ENCODE measurements at places on chromosomes 6 and 20.

GRCh38 chr6:140599916-140600315, 1225.5 kb upstream of the CITED2 start:
- DNase-seq: no peak

DNA sequence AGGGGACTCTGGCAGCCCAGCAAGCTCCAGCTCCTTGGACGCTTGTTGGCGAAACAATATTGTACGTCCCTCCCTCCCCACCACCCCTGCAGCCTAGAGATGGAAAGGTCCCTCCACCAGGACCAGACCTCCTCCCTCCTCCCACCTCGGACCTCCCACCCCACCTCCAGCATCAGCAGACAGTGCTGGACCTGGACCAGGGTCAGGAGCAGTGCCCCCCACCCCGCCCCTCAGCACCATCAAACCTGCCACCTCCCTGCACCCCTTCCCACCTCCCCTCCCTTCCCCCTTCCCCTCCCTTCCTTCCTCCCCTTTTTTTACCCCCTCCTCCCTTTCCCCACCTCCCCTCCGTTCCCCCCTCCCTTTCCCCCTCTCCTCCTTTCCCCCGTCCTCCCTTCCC, 98.4 kb downstream of the TAF4 start:
- no peak for DNase-seq

DNA sequence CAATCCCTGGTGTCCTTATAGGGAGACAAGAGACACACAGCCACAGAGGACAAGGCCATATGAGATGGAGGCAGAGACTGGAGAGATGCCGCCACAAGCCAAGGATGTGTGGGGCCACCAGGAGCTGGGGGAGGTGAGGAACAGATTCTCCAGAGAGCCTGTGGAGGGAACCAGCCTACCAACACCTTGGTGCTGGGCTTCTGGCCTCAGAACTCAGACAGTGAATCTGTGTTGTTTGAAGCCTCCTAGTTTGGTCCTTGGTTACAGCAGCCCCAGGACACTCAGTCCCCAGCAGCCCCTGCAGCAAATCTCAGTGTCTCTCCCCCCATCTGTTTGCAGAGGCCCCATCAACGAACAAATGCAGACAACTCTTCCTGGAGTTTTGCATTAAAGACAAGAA, 73.2 kb upstream of the BHLHE23 start:
- DNase-seq: no peak

- no peak for DNase-seq
Measured at GRCh38 chr6:160678744-160679401, 14.8 kb upstream of the LPA start.

GRCh38 chr20:33463332-33464101, 20.0 kb upstream of the SNTA1 start:
- no peak for DNase-seq

- DNase-seq: peak; percentile 50
Measured at GRCh38 chr6:7108196-7108963, 619 bp downstream of the RREB1 start.

- no peak for DNase-seq
Measured at GRCh38 chr6:25764611-25765010, 10.1 kb downstream of the SLC17A4 start.

GRCh38 chr6:21738180-21739094, 144.9 kb downstream of the SOX4 start:
- DNase-seq: peak; percentile 33

DNA sequence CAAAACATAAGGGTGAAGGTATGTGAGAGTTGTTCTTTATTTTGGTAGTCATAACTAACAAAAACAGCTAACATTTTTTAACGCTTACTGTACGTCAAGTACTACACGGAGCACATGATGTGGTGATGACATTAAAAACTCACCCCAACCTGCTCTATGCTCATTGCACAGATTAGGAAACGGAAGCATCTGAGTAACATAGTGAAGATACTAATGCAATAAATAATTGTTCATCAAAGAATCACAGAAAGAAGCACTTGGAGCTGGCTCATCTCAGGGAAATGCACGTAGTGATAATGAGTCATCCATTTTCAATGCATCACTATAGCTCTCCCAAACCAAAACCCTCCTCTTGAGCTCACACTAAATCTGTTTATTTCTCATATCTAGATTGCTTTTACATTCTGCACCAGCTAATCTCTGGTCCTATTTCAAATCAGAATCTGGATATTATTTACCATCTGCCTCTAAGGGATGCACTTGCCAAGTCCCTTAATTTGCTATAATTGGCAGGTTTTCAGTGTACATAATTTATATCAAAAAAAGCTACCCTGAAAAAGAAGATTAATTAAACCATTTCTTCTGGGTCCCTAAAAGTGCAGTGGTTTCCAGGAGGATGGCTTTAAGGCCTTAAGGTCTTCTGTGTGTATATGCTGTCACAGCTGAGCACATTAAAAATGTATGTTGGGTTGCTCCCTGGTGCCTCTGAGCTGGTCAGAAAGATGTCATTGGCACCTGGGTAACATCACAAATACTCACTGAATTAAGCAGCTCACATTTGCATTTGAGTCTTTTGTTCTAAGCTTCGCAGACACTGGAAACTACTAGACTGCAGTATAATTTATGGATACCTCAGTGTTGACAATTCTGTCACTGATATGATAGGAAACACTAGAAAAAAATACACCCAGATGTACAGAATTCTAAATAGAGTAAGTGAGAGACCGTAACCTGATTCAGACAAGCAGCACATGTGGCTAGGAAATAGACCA, 677.4 kb upstream of the CITED2 start:
- DNase-seq: peak; percentile 88

DNA sequence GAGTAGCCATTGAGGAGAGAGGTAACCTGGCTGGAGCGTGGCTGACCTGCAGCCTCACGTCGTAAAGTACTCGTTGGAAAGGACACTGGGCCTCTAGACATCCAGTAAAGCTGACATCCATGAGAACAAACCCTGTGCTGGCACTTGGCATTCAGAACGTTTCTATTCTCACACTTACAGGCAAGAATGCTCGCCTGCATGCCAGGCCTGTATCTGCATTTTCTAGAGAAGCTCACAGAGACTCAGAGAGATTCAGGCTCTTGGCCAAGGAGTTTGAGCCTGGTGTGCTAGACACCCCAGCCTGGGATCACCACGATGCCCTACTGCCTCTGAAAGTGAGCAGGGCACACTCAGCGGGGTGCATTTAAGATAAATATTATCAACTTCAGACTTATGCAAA, 379.8 kb upstream of the CDH4 start:
- DNase-seq: no peak

DNA sequence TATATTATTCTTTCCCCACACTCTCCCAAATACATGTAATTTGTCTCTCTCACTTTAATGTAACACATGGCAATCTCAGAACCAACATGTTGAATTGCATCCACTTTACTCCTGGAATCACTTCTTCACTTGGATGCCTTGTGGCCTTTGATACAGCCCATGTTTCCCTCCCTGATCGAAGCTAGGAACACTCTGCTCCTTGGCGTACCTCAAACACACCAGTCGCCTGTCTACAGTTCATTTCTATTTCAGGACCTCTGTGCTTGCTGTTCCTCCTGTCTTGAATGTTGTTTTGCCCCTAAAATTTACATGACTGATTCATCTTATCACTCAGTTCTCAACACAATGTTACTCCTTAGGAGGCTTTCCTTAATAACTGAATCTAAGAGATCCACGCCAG, 102.3 kb upstream of the VSTM2L start:
- no peak for DNase-seq

DNA sequence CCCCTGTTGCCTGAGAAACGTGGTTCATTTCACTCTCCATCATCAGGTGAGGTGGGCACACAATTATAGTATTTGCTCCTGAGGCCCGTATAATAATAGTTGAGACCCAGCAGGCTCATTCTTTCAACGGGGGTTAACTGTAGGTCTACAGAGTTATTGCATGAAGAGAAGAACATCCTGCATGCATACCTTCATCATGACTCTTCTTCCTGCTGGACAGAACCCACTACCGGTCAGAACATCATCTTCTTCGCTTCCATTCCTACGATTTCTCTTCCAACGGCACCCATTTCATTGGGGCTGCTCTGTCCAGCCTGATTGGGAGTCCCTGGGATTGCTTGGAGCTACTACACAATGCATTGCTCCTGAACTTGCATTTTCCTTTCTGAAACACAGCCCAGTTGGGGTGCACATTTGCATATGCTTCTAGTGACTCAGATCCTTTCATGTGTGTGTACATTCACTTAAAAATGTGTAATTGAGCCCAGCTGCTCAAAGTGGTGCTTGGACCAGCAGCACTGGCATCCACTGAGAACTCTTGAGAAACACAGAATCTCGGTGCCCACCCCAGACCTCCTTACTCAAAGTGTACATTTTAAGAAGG, 57.4 kb downstream of the SLC24A3 start:
- DNase-seq: peak; percentile 66

DNA sequence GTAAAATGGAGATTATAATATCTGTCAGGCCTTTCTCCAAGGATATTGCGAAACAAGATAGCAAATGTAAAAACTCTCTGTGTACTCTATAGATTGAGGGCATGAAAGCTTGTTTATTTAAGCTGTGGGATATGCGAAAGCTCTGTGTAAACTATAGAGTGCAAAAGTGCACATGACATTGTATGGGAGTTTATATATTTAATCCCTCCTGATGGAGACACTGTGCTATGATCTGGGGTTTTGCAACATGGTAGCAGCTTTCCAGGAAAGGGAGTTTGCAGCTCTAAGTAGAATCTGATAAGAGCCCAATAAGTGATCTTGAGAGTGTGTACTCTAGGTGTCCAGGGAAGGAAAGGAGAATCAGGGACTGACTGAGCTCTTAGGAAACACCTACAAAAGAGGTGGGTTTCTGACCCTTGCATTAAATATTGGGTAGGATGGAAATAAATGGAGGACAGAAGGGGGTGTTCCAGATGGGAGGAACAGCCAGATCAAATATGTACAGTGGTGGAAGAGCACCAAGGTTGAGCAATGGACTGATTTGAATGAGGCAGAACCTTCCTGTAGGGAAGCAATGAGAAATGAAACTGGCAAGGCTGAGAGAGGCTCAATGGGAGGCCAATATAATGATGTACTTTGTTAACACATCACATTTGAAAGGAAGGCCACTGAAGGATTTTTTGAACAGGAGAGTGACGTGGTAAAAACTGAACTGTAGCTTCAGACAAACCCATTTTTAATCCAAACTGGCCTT, 450.1 kb downstream of the GJA1 start:
- DNase-seq: no peak

DNA sequence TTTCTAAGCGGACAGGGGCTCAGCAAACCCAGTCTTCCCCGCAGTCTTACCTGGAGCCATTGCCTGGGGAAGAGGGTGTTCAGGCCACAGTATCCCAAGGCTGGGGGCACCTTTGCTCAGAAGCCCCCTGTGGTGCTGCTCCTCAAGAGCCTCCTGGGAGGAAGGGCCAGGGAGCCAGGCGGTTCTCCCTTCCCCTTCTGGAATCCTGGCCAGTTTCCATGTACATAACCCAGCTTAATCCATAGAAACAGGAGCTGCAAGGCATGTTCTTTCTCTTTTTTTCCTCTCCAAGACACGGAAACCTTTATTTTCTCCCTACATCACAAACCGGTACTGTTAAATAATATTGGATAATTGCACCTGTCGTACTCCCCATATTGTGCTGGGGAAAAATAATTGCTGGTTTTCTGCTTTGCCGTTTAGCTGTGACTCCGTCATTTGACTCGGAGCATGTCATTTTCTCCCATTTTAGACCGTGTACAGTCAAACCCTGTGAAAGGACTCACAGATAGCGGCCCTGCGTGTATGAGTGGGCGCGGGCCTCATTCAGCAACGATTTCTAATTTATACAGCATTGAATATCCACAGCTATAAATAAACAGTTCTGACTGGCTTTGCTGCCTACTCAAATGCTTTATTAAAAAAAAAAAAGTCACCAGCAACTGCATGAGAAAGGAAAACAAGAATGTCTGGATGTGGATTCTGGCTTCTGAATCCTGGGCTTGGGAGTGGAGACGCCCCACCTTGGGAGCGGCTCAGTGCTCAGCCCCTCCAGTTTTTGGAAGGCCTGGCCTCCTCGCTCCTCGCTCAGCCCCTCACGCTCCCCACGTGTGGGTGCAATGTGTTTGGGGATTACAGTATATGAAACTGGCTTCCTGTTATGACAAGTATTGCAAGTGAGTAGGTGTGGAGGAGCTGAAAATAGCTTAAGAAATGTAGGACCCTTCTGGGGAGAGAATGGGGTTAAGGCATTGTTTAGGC, 67.3 kb downstream of the ADTRP start:
- DNase-seq: no peak
